ENCODE measurements at places on chromosomes 7 and 10. TPM values are rescaled to one million over a fixed set of nuclear protein-coding genes. Genes with fewer than 3 reads are reported as not detected.
A peak's percentile ranks its signal among the peaks of the same experiment; 100 is the strongest.

ODAD2 gene
- 0.20 TPM for total RNA-seq

SCART1 gene
- 2.2 TPM for total RNA-seq

DNA sequence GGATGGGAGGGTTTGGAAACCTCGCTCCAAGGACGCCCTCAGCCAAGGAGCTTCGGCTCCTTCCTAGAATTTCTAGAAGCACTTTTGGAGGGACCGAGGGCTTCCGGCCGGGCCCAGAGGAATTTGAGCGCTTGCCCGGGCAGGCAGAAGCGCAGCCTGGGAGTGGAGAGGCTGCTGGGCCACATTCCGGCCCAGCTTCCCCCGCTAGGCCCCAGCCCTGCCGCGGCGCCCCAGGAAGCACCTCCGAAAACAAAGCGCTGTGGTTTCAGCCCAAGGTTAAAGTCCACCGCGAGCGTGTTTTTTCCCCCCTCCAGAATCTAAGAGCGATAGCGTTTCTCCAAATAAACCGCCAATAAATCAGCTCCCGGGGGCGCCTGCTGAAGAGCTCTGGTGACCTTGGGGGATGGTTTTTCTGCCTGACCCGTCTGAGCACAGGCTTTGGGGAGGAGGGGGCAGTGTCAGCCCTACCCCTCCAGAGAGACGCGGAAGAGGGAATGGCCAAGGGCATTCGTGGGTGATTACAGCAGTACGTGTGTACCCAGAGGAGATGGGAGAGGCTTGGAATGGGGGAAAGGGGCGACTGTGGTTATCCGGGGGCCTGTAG lies 5.7 kb upstream of the TNRC18 start:
- peak overlapping the region; percentile 99 for H3K4me3 ChIP-seq
- no peaks in the 10 kb centered on the region for H3K27me3 ChIP-seq
- peaks cover 68% of the 10 kb centered on the region for H3K36me3 ChIP-seq
- H3K4me1 ChIP-seq = peaks cover 24% of the 10 kb centered on the region
- H3K27ac ChIP-seq = peak overlapping the region; percentile 89
- peak; percentile 82 for DNase-seq

DNA sequence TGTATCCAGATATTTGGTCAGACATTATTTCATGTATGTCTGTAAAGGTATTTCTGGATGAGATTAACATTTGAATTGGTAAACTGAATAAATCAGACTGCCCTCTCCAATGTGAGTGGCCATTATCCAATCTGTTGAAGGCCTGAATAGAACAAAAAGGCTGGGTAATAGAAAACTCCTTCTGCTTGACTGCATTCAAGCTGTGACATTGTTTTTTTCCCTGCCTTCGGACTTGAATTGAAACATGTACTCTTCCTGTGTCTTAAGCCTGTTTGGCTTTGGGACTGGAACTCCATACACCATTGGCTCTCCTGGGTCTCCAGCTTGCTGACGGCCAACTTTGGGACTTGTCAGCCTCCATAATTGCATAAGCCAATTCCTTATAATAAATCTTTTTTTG lies 36.0 kb upstream of the ARHGAP21 start:
- H3K27ac ChIP-seq = no peak overlapping the region
- H3K27me3 ChIP-seq = no peaks in the 10 kb centered on the region
- peaks cover 21% of the 10 kb centered on the region for H3K4me1 ChIP-seq
- no peak overlapping the region for H3K4me3 ChIP-seq
- no peaks in the 10 kb centered on the region for H3K36me3 ChIP-seq

DNA sequence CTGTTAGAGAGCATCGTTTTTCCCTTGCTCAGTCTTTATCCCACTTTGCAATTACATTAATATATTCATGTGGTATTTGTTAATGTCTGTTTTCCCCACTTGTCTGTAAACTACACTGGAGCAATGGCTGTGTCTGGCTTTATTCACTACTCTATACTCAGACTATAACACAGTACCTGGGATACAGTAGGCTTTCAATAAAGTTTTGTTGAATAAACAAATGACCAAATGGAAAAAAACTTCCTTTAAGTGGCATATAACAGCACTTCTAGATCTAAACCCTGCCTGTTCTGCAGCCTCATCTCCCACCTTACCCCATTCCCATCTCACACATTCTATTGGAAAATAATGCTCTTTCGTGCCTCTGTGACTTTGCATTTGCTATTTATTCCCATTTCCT lies 57.3 kb upstream of the SPOCK2 start:
- H3K27ac ChIP-seq = no peak overlapping the region
- no peaks in the 10 kb centered on the region for H3K27me3 ChIP-seq
- H3K4me3 ChIP-seq = no peak overlapping the region
- no peaks in the 10 kb centered on the region for H3K36me3 ChIP-seq

GRCh38 chr10:118729200-118729599 lies 25.6 kb downstream of the CACUL1 start:
- H3K36me3 ChIP-seq = peaks cover 4% of the 10 kb centered on the region
- H3K4me1 ChIP-seq = peaks cover 52% of the 10 kb centered on the region
- no peak for DNase-seq
- H3K27me3 ChIP-seq = no peaks in the 10 kb centered on the region

- no peak for DNase-seq
- no peak overlapping the region for H3K27ac ChIP-seq
- H3K4me3 ChIP-seq = no peak overlapping the region
Observed at GRCh38 chr10:114893251-114893650, 44.7 kb upstream of the TRUB1 start.

GRCh38 chr7:127064-127598 lies 65.2 kb upstream of the FAM20C start:
- H3K4me3 ChIP-seq = no peak overlapping the region
- H3K27ac ChIP-seq = no peak overlapping the region
- no peaks in the 10 kb centered on the region for H3K36me3 ChIP-seq
- H3K27me3 ChIP-seq = peaks cover 51% of the 10 kb centered on the region

DNA sequence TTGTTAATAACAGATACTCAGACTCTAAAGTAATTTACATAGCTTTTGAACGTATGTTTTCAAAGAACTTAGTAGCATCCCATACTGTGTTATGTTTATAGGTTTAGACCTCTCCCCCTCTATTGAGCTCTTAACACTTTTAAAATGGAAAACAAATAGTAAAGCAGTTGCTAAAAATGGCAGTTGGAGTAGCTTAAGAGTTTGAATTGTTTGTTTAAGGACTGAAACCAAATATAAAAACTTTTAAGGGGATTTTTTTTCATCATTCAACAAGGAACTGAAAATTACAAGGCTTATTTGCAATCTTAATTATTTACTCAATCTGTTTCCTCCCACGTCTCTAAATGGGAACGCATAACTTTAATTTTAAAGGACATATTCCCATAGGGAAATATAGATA lies 1.6 kb upstream of the SPAG6 start:
- DNase-seq = no peak
- H3K27ac ChIP-seq = no peak overlapping the region
- peaks cover 14% of the 10 kb centered on the region for H3K36me3 ChIP-seq
- peaks cover 59% of the 10 kb centered on the region for H3K27me3 ChIP-seq

- no peak overlapping the region for H3K4me3 ChIP-seq
- DNase-seq = no peak
- H3K27ac ChIP-seq = no peak overlapping the region
- no peaks in the 10 kb centered on the region for H3K27me3 ChIP-seq
- H3K36me3 ChIP-seq = no peaks in the 10 kb centered on the region
- no peaks in the 10 kb centered on the region for H3K4me1 ChIP-seq
Observed at GRCh38 chr10:9992661-9993060, 1025.0 kb upstream of the CELF2 start.

- DNase-seq = peak; percentile 80
Observed at GRCh38 chr10:43265799-43266721, 805 bp downstream of the RASGEF1A start.

DNA sequence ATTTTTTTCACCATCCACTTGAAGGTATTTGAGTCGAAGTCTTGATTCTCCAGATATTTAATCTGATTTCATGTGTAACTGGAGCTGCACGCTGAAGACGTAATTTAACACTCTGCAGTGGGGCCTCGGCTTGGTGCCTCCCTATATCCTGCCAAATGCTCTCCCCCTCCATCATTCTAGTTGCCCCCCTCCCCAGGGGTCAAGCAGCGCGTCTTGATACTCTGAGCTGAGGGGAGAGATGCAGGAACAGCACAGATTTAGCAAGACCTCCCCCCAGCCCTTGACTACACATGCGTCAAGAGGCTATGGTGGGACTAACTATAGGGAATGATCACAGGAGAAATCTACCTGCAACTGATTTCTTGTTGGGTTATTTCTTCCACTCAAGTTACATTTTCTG lies 85.8 kb downstream of the PRPF18 start:
- peaks cover 12% of the 10 kb centered on the region for H3K4me1 ChIP-seq
- no peak overlapping the region for H3K4me3 ChIP-seq
- H3K27me3 ChIP-seq = no peaks in the 10 kb centered on the region

- H3K4me3 ChIP-seq = no peak overlapping the region
- no peak overlapping the region for H3K27ac ChIP-seq
- no peaks in the 10 kb centered on the region for H3K36me3 ChIP-seq
- DNase-seq = peak; percentile 53
Observed at GRCh38 chr7:83655951-83656556, 7.1 kb upstream of the SEMA3E start.

DNA sequence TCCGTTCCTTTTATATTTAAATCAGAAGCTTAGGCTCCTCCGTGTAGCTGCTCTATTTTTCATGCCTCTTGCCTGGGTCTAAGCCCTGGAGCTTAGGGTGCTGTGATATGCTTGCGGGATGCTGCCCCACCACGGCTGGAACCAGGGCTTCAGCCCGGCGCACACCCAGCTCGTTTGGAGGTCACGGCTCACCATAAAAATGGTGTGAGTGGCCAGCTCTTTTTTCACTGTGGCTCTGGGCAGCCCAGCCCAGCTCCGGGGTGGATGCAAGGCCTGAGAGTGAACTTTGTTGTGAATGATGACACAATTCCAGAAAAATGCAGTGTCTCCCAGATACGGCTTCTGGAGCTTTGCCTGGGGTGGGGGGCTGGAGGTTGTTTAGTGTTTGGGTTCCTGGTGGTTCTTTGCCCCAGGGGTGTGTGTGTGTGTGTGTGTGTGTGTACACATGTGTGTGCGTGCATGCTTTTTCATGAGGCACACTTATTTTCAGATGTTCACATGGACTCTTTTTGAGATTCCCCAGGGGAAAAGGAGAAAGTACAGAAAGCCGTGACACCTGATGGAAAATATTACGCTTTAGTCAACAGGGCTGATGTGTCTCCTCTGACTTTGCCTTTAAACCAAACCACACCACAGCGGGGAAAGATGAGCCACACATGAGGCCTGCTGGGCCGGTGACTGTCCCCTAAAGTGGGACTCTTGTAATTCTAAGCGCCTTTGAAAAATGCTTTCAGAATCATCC lies 46.2 kb downstream of the GRK5 start:
- no peaks in the 10 kb centered on the region for H3K27me3 ChIP-seq
- H3K4me1 ChIP-seq = peaks cover 11% of the 10 kb centered on the region
- peak; percentile 19 for DNase-seq
- H3K36me3 ChIP-seq = no peaks in the 10 kb centered on the region

DNA sequence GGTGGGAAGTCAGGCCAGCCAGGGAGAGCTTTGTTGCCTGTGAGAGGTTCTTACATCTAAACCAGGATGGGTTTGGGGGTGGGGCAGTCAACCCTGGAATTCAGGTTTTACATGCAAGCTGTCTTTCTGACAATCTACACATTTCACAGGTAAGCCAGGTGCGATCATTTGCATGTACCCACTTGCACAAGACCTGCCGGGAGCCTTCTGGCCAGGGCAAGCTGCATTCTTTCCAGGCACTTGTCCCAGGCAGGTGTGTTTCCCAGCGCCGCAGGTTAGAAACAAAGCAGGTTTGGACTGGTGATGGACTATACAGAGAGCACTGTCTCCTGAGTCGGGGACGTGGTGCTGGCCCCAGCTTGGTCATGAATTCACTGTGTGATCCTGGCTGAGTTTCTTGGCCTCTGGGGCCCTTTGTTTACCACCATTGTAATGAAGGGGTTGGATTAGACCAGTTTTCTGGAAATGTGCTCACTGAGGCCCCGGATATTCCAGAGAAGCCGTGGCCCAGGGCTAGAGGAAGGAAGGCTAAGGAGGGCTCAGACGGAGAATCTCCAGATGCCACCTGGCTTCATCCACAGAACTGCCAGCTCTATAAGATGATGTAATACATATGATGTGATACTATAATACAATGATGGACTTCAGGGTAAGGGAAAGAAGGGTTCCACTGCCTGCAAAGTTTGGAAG lies 205.2 kb upstream of the SVIL start:
- no peak for DNase-seq
- H3K36me3 ChIP-seq = no peaks in the 10 kb centered on the region
- no peak overlapping the region for H3K27ac ChIP-seq
- H3K4me1 ChIP-seq = peaks cover 25% of the 10 kb centered on the region

GRCh38 chr7:87100326-87100725 lies 40.9 kb upstream of the ELAPOR2 start:
- H3K27ac ChIP-seq = no peak overlapping the region
- no peaks in the 10 kb centered on the region for H3K4me1 ChIP-seq
- H3K27me3 ChIP-seq = peaks cover 14% of the 10 kb centered on the region
- no peaks in the 10 kb centered on the region for H3K36me3 ChIP-seq

DNA sequence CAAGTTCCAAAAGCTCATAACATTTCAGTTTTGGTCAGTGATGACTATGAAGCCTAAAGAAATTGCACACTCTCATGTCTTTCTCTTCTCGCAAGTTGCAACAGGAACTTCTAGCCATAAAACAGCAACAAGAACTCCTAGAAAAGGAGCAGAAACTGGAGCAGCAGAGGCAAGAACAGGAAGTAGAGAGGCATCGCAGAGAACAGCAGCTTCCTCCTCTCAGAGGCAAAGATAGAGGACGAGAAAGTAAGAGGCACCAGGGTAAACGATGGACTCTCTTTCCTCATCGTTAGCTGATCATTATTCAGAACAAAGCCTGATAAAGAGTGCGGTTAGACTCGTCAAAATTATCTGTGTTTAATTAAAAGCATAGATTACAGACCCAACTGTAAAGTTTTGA lies 94.7 kb downstream of the HDAC9 start:
- H3K36me3 ChIP-seq = peaks cover 29% of the 10 kb centered on the region
- no peak overlapping the region for H3K27ac ChIP-seq
- no peaks in the 10 kb centered on the region for H3K4me1 ChIP-seq
- no peak overlapping the region for H3K4me3 ChIP-seq
- no peaks in the 10 kb centered on the region for H3K27me3 ChIP-seq
- no peak for DNase-seq

DNA sequence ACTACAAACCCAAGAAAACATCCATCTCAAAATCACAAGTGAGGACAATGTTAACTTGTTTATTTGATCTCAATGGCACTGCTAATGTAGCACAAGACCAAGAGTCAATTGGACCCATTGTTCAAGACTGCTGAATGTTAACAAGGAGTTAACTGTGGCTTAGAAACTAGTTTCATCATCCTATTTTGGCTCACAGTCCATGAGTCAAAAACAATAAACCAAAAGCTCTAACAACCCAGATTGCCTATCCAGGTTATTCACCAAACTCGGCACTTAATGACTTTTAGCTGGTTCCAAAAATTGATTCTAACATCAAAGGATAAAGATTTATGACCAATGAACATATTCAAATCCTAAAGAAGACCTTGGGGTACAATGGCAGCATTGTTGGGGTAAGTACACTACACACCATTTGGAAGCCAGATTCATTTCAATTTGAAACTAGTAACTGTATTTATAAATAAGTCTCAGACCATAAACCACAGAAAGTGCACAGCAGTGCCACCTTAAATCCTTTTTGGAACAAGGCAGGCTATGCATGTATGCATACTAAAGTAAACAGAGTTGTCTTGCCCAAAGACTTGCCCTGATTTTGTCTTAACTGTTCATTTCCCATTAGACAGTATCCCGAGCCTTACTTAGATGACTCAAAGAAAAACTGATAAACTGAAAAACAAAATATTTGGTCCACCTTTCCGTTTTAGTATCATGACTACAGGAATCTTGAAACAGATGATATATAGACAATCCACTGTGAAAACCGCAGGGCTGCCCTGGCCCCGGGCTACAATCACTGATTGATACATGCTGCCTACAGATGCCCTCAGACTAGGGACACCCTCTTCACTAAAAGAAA lies 84.5 kb downstream of the SRPK2 start:
- H3K27ac ChIP-seq = peak overlapping the region; percentile 39
- peak; percentile 3 for DNase-seq
- no peaks in the 10 kb centered on the region for H3K27me3 ChIP-seq
- H3K4me1 ChIP-seq = peaks cover 23% of the 10 kb centered on the region
- no peaks in the 10 kb centered on the region for H3K36me3 ChIP-seq
- H3K4me3 ChIP-seq = no peak overlapping the region
